Liver (tissue), 10 donors: ENCODE measurements at places on chromosomes 6 and 20. TPM values are rescaled to one million over a fixed set of nuclear protein-coding genes. Genes with fewer than 3 reads are reported as not detected.

DNA sequence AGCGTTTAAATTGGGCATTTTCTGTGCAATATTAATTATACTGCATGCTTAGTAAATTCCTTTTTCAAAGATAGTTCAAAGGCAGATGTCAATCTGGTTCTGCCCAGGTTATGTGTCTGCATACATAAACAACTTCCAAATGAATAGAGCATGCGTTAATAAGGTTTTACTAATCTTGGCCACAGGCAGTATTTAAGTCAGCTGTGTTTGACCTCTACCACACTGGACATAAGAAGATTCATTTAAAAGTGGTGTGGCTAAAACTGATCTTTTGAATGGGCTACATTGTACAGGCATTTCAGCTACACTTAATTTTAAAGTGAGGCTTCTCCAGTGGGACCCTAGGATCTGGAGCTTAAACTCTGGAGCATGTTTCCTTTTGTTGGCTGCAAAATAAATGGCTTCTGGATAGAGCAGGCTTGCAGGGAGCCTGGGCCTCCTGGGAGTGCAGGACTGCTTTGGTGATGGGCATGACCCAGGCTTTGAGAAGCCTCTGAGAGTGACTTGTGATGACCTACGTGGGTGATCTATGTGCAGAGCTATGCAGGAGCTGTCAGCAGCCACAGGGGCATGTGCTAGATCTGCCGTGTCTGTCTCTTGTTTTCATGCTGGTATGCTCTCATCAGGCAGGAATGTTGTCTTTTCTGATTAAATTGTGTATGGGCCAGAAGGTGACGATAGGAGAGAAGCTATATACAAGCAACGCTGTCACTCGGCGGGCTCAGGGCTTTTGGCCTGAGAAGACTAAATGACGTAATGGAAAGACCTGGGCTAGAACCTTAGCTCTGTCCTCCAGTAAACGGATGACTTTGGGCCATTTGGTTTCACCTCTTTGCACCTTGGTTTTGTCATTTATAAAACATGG, 331.2 kb downstream of the QKI start:
- H3K36me3 ChIP-seq = no peaks in the 10 kb centered on the region
- H3K27ac ChIP-seq = no peak overlapping the region
- H3K4me3 ChIP-seq = no peak overlapping the region
- H3K4me1 ChIP-seq = no peaks in the 10 kb centered on the region

DNA sequence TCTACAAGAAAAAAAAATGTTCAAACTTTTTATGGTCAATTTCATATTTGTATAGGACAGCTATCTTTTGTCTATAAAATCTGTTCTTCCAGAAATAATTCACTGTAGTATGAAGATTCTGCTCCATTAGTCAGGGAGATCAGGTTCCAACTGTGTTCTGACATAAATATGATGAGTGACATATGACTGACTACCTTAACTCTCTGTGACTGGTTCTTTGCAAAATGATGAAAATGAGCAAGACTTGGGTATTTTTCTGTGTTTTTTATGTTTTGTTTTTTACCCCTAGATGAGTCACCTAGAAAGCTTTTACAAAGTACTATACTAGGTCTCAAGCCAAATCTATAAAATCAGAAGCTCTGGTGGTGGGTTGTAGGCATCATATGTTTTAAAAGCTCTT, 229.6 kb downstream of the MMUT start:
- H3K36me3 ChIP-seq = no peaks in the 10 kb centered on the region
- H3K4me1 ChIP-seq = no peaks in the 10 kb centered on the region
- H3K27me3 ChIP-seq = no peaks in the 10 kb centered on the region
- H3K4me3 ChIP-seq = no peak overlapping the region

GRCh38 chr20:2995796-2996195, 47.6 kb upstream of the GNRH2 start:
- H3K4me3 ChIP-seq = no peak overlapping the region
- no peak for DNase-seq
- H3K4me1 ChIP-seq = no peaks in the 10 kb centered on the region
- peaks cover 5% of the 10 kb centered on the region for H3K36me3 ChIP-seq

DNA sequence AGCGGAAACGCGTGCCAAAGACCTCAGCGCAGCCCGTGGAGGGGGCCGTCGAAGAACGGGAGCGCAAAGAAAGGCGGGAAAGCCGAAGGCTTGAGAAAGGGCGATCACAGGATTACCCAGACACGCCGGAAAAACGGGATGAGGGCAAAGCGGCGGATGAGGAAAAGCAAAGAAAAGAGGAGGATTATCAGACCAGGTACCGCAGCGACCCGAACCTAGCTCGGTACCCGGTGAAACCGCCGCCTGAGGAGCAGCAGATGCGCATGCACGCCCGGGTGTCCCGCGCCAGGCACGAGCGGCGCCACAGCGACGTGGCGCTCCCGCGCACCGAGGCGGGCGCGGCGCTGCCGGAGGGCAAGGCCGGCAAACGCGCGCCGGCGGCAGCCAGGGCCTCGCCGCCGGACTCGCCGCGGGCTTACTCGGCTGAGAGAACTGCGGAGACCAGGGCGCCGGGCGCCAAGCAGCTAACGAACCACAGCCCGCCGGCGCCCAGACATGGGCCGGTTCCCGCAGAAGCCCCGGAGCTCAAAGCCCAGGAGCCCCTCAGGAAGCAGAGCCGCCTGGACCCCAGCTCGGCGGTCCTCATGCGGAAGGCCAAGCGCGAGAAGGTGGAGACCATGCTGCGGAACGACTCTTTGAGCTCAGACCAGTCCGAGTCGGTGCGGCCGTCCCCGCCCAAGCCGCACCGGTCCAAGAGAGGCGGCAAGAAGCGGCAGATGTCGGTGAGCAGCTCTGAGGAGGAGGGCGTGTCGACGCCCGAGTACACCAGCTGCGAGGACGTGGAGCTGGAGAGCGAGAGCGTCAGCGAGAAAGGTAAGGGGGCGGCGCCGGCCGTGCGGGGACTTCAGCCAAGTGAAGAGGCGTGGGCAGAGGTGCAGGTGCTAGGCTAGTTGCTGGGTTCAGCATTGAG, 296.2 kb downstream of the RIMS1 start:
- H3K27me3 ChIP-seq = no peaks in the 10 kb centered on the region
- H3K4me1 ChIP-seq = peaks cover 5% of the 10 kb centered on the region
- DNase-seq = no peak
- H3K4me3 ChIP-seq = peak overlapping the region; percentile 39
- H3K36me3 ChIP-seq = no peaks in the 10 kb centered on the region
- no peak overlapping the region for H3K27ac ChIP-seq

The TBX18 gene
- not detected for polyA plus RNA-seq

DNA sequence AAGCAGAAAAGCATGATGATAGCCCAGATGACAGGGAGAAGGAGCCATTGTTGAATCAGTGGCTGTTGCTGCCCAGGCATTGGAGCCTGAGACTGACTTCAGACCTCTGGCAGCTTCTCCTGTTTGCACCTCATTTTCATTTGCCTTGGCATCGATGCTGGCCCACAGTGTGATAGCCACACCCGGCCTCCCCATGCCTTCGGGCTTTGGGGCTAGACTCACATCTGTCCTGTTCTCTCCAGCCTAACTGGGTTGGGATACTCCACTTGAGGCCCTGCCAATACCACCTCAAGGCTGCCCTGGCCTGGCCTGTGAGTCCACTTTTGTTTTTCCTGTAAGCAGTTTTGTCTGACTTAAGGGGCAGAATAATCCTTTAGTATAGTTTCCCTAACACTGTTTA, 140.4 kb downstream of the UST start:
- H3K27me3 ChIP-seq = no peaks in the 10 kb centered on the region
- peaks cover 14% of the 10 kb centered on the region for H3K4me1 ChIP-seq
- DNase-seq = no peak
- H3K27ac ChIP-seq = no peak overlapping the region
- no peaks in the 10 kb centered on the region for H3K36me3 ChIP-seq
- H3K4me3 ChIP-seq = no peak overlapping the region

The NRSN1 gene
- polyA plus RNA-seq = not detected

The SLC44A4 gene
- not detected for polyA plus RNA-seq
